ENCODE measurements at places on chromosomes 7 and 10.

- DNase-seq: no peak
These were observed 17.0 kb upstream of the SVIL start for GRCh38 chr10:29651767-29652166.

GRCh38 chr10:44567471-44567870 is 182.6 kb upstream of the CXCL12 start:
- no peak for DNase-seq

DNA sequence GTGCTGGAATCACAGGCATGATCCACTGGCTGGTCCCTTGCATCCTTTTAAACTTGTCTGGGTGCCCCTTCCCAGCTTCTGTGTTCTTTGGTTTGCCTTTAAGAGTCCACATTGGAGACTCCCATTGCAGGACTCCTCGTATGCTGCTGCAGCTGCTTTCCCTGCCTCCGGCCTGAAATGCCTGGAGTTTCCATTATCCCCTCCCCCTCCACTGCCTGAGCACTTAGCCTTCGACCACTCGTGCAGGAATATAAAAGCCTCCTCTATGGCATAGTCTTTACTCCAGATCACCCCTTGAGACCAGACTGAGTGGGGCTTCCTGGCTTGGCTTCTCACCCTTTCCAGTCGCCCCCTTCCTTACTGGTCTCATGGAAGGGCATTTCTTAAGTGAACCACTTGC is 80.2 kb downstream of the RHOBTB1 start:
- no peak for DNase-seq

DNA sequence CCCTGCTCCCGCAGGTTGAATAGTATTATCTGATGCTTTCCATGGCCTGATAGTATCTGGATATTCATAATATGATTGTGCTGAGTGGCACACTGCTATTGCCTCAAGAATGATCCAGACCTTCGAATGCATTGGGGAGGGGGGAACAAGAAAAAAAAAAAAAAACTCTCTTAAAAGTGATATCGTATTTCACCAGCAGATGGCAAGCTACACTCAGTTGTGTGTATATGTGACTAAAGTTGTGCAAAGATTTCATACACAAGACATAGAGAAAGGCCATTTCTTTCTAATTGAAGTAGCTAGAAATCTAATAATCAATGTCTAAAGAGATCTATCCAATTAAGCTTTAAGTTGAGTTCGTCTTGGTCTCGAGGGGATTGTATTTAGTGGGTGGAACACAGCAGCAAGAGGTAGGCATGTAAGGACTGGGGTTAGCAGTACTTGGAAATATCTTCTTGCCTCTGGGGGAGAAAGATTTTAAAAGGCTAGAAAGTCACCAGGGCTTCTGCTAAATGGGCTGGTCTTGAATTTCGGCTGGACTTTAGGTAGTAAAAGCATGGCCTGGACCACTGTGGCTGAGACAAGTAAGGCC is 15.3 kb downstream of the SFRP4 start:
- no peak for DNase-seq

DNA sequence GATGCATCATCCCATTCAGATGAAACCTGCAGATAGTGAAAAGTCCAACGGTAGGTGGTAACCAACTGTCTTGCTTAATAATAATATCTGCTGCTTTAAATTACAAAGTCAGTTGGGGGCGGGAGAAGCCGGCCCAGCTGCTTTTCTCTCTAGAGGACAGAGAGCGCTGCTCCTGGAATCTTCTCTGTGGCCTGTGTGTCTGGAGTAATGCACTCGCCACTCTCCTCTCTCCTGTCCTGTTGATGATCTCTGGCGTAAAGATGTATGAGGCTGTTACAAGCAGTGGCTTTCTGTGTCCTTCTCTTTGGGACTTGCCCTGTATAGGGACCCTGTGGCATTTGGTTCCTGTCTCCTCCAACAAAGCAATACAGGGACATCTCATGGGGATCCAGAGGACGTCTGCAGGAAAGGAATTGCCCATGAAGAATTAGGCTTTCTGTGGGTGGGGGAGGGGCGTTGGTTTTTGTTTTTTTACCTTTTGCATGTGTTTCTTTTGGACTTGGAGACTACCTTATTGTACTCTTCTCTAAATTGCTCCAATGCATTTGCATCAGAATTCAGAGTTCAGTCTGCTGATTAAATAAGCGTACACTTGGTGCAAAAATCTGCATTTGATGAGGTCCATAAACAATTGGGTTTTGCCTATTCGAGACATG is 231.6 kb downstream of the CELF2 start:
- no peak for DNase-seq

GRCh38 chr10:16105082-16105481 is 244.8 kb upstream of the MINDY3 start:
- DNase-seq: no peak

- DNase-seq: no peak
These were observed 517.4 kb downstream of the PARD3 start for GRCh38 chr10:34297541-34298345.

DNA sequence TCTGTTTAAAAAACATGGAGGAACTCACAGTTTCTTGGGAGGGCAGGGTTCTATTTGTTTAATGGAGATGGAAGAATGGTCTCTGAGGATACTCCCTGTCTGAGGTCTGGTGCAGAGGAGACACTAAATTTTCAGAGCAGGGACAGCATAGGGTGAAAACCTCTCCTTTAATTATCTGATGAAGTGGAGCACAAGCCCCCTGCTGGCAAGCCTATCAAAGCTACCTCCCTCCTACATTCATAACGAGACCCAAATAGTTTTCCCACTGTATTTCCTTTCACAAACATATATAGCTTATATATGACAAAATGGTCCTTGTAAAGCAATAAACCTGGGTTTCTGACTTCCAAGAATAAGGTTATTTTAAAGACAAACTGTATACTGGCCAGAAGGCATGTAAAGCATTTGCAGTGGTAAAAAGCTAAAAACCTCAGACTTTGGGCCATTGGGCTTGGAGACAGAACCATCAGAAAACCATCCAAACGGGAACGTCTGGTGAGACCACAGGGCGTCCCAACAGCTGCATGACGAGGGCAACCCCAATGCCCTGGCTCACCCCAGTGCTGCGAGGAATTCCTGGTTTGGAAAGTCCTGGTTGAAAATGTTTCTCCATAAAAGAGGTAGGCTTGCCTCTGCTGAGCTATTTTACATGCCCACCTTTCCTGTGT is 201.3 kb downstream of the FANK1 start:
- DNase-seq: no peak

DNA sequence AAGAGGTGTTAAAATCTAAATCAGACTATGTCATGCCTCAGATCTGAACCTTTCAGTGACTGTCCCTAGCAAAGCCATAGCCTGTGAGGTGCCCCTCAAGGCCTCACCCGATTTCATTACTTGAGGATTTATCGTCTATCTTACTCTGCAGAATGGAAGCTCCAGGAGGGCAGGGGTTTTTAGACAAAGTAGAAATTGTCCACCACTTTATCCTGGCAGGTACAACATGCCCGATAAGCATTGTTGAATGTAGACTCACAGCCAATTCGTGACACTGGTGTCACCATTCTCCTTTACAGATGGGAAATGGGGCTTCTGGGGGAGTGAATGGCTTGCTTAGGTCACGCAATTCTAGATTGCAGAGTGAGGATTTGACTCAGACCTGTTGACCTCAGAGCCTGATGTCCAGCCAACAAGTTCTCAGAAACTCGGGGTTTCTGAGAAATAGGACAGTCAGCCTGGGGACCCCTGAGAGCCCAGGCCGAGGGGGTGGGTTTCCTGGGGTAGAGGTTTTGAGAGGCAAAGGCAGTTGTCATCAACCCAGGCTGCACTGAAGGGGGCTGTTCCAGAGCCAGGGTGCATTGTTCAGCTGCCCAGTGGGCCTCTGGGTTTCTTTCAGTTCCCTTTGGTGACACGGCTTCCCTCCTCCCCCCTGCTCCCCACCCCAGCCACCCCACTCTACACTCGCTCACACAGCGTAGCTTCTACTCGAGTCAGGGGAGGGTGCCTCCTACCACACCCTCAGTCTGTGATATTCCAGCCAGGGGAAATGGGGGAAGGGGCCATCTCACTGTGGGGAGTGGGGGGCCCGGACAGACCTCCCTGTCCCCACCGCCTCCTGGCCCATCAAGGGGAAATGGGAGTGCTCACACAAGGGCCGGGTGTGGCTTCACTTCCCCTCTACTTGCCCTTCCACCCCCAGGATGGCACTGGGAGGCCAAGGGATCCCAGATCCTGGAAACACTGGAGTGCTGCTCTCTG is 3.1 kb upstream of the IRF5 start:
- DNase-seq: no peak

Measured in activated CD8-positive, alpha-beta memory T cell treated with anti-CD3 and anti-CD28 coated beads, Interleukin-2, amount 10 ng/mL, durations not matched to agents 7 days and 5 days (primary cell).